ENCODE measurements at places on chromosomes 13 and 19.

GRCh38 chr13:76271728-76272232 is 614.4 kb downstream of the KCTD12 start:
- DNase-seq = no peak

- DNase-seq = no peak
Measured at GRCh38 chr19:1481893-1482360, 2.9 kb upstream of the C19orf25 start.

DNA sequence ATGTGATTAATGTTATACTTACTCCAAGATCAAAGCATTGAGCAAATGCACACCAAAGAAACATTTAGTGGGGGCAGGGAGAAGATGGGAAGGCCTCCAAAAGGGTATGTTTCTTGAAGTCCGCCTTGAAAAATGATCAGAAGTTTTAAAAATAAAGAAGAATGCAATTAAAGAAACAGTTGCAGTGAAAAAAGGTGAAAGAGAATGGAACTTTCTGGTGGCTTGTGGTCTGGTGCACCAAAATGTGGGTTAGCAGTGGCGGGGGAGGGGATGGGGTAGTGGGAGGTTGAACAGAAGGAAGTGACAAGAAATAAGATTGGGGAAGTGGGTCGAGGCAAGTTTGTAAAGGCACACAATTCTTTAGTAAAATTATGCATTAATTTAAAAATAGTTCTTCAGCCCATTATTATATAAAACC is 2.5 kb downstream of the LCP1 start:
- no peak for DNase-seq

GRCh38 chr19:28981518-28981917 is 231.4 kb downstream of the UQCRFS1 start:
- no peak for DNase-seq

DNA sequence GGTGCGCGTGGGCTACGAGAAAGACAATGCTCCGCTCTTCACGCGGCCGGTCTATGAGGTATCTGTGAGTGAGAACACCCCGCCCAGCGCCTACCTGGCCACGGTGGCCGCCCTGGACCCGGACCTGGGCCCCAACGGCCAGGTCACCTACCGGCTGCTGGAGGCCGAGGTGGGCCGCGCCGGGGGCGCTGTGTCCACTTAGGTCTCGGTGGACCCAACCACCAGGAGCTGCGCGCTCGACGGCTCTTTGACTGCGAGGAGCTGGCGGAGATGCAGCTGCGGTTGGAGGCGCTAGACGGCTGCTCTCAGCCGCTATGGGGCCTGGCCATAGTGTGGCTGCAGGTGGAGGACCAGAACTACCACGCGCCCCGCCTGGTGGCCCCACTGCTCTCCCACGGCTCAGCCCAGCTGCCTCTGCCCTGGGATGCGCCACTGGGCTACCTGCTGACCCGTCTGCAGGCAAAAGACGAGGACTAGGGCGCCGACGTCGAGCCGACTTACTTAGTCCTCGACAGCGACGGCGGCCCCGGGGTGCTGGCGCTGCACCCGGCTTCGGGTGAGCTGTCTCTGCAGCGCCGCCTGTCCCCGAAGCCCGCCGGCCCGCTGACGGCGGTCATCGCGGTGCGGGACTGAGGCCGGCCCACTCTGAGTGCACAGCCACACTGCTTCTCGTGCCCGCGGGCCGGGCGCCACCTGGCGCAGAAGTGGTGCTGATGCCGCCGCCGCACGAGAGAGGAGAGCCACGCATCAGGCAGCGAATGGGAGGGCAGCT is 173.0 kb downstream of the OLFM4 start:
- DNase-seq = no peak

- DNase-seq = no peak
Measured at GRCh38 chr19:39341129-39341718, 997 bp upstream of the SAMD4B start.

GRCh38 chr13:51618626-51619025 is 34.4 kb downstream of the WDFY2 start:
- no peak for DNase-seq

- no peak for DNase-seq
Measured at GRCh38 chr13:24353736-24354135, 44.4 kb downstream of the C1QTNF9 start.

DNA sequence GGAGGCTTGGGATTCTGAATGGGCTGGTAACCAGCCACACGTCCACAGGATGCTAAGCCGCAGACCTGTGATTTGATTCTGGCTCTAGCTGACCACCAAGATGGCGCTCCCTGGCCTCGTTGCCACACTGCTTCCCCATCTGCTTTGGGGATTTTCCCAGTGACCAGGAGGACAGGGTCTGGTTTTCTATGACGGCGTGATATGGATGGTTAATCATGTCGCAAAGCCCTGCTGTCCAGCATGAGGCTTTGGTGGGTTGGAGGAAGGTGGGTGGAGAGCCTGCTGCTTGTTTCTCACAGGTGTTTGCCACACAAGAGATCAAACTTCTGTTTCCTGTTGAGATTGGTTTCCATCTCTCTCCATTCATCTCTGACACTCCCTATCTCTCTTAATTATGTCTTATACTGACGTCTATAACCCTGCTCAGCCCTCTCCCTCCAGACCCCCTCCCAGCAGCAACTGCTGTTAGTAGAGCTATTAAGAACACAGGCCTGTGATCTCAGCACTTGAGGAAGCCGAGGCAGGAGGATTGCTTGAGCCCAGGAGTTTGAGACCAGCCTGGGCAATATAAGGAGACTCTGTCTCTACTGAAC is 102.7 kb downstream of the SIPA1L3 start:
- DNase-seq = no peak

DNA sequence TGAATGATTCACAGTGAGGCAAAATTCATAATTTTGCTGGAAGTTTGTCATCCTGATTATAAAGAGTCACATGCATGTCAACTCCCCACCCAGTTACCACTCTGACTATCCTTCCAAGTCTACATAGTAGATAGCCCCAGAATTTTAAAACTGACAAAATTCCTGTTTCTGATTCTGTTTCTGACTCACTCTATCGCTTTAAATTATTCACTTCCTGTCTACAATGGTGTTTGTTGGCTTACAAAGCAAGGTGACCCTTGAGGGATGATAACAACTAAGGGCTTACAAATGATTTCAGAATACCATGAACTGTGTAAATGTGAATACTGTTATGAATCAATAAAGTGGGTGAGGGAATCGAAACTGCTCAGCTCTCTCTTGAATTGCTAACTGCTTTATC is 98.7 kb upstream of the KL start:
- no peak for DNase-seq

DNA sequence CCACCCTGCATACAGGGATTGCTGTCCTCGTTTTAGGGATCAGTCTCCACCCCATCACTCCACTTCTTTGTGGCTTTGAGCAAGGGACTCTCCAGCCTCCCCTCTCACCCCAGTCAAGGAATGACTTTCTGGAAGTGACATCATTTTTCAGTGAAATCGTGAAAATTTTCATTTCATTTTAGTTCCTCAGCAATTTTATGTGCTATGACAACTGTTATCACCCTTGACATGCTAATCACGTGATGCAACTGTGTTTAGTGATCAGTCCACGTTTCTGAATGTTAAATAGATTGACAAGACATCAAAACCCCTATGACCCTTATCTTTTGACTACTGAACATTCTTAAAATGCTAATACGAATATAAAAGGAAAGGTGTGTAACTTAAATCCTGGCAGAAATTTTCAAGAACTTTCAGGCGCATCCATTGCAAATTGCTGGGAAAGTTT is 8.0 kb downstream of the C19orf81 start:
- DNase-seq = no peak

DNA sequence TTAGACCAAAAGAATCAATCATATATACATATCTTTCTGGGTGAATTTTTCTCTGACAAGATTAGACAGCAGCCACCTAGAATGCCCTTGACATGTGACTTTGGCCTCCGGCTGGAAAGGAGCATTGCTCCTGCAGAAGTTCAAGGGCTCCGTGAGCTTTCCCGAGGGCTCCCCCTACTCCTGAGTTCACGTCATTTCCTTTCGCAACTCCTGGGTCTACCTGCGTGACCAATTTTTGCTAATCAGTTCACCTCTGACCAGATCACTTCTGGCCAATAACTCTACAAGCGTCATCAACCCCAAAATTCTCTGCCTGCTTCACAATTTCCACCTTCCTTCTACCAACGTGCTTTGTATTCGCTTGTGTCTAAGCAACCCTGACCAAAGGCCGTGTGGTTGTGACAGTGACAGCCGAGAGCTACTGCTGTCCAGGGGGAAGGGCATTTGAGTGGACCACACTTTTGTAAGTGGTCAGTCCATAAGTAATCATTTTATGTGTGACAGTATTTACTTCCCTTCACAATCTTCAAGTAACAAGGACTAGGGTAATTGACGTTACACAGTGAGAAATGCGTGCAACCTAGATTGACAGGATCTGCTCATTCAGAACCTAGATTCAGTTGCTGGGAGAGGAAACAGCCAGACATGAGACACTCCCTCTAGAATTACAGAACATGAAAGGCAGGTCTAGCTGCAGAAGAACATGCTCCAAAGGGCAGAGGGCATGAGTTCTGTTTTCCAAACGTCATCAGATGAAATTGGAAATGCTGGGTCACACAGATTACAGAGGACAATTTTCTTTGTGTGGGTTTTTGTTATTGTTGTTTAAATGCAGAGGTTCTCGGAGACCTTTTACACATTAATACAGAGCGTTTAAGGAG is 145.9 kb upstream of the SPACA7 start:
- no peak for DNase-seq

DNA sequence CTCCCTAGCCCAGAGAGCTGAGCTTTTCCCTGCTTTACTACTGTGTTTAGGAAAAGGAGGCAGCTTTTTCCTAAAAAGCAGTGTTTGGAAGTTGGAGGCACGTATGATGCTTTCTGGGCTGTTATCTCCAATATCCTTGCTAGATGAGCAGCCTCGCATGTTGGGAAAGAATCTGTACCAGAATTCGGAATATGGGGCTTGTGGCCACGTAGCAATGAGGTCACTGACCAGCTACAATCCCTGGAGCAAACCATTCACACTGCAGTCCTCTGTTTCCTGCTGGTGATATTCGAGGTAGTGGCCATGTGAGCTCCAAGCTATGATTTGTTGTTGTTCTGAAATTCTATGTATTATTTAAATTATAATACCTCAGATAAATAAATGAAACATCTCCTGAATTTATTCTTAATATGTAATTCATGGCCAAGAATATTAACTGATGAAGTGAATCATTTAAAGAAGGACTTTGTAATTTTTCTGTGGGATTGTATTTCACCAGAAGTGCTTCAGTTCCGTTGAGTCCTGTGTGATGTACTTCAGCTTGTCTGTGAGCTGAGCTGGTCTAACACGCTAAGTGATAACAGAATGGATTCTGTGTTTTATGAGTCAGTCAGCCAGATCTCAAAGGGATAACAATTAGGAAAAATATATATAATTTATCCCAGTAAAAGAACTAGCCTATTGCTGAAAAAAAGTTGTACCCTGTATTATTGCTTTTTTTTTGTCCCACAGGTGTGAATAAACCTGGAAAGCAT is 319.5 kb downstream of the SHISA2 start:
- DNase-seq = no peak

- peak; percentile 62 for DNase-seq
Measured at GRCh38 chr19:4567584-4568071, 8.1 kb upstream of the SEMA6B start.

GRCh38 chr13:32837973-32838927 is 178.0 kb upstream of the KL start:
- no peak for DNase-seq

GRCh38 chr19:40466219-40466984 is 399 bp upstream of the SPTBN4 start:
- no peak for DNase-seq

DNA sequence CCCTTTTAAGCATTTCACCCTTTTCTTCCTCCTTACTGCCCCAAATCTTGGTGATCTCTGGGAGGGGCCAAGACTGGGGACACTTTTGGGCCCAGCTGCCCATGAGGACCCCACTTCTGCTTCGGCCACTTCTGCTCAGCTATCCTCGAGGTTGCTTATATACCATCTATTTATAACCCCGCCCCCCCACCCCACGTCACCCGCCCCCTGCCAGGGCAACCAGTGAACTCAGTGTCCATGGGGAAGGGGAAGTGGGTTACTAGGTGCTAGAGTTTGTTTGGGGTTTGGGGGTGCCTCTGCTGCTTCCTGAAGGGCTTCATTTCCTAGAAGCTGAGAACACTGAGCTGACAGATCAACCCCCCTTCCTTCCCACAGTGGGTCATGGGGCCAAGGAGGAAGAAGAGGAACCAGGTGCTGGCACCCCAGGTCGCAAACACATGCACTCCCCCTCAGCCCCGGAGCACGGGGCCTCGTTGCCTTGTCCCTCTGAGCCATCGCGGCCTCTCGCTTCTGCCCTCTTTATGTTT is 6.1 kb upstream of the ADGRE5 start:
- DNase-seq = no peak

DNA sequence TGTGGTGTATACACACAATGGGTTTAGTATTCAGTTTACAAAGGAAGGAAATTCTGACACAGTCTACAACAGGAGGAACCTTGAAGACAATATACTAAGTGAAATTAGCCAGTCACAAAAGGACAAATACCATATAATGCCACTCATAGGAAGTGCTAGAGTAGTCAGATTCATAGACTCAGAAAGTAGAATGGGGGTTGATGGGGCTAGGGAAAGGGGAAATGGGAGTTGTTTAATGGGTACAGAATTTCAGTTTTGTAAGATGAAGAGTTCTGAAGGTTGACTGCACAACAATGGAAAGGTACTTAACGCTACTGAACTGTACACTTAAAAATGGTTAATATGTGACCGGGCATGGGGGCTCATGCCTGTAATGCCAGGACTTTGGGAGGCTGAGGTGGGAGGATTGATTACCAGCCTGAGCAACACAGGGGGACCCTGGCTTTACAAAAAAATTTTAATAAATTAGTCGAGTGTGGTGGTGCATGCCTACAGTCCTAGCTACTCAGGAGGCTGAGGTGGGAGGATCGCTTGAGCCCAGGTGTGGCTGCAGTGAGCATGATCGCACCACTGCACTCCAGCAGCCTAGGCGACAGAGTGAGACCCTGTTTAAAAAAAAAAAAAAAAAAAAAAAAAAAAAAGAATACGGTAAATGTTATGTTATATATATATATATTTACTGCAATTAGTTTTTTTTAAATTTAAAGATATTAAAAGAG is 45.0 kb downstream of the SLC15A1 start:
- no peak for DNase-seq

GRCh38 chr19:18202778-18203407 is 949 bp downstream of the RAB3A start:
- DNase-seq = no peak

- DNase-seq = no peak
Measured at GRCh38 chr13:97000295-97000925, 6.1 kb upstream of the OXGR1 start.

DNA sequence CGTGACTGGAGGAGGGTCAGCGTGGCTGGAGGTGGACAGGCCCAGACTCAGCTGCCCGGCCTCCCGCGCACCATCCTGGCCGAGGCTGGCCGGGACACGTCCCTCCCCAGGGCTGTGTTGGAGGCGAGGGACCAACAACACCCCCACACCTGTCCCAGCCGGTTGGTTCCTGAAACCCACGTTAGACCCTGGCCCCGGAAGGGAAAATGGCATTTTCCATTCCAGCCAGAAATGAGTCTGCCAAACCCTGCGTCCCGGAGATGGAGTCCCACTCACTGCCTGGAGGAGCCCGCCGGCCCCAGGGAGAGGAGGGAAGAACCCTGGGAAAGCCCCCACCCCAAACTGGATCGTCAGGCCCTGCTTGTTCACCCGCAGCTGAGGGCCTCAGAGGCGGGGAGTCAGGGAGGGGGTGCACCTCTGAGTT is 4.8 kb upstream of the WDR18 start:
- DNase-seq = no peak

GRCh38 chr19:4012092-4012974 is 4.8 kb downstream of the PIAS4 start:
- no peak for DNase-seq

- DNase-seq = no peak
Measured at GRCh38 chr13:44855860-44856259, 133.4 kb downstream of the NUFIP1 start.

GRCh38 chr19:32675720-32676185 is at the start of gene RGS9BP:
Gene RGS9BP (plus strand): TSS chr19:32675848. CDS start chr19:32676264, 416 bp downstream.
- peak; percentile 34 for DNase-seq

Data from stimulated activated CD4-positive, alpha-beta T cell treated with anti-CD3 and anti-CD28 coated beads, TNF-alpha, amount 100 ng/mL, for 48 hours (primary cell).